ENCODE measurements at places on chromosomes 5 and 9.

DNA sequence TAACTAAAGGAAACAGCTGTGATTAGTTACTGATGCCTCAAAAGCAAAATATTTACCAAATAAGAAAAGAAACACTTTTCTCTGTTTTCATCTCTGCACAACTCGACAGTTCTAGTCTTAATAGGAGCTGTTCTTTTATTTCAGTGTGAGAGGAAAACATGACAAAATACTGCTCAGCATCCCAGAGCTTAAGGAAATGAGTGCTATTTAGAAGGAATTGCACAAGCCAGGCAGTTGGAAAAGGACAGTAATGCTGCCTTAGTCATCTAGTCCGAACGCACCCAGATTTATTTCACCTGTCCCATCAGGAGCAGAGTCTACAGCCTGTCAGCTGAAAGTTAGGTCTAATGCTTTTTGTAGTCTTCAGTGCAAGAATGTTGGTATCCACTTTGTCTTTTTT is 12.3 kb downstream of the ZCCHC9 start:
- peaks cover 2% of the 10 kb centered on the region for H3K4me1 ChIP-seq
- no peak for DNase-seq
- peaks cover 20% of the 10 kb centered on the region for H3K36me3 ChIP-seq
- H3K4me3 ChIP-seq = no peak overlapping the region

- no peaks in the 10 kb centered on the region for H3K27me3 ChIP-seq
- no peak for DNase-seq
- H3K27ac ChIP-seq = no peak overlapping the region
- no peaks in the 10 kb centered on the region for H3K36me3 ChIP-seq
- H3K4me1 ChIP-seq = no peaks in the 10 kb centered on the region
Measured at GRCh38 chr5:28896949-28897348, 1858.6 kb upstream of the CDH9 start.

DNA sequence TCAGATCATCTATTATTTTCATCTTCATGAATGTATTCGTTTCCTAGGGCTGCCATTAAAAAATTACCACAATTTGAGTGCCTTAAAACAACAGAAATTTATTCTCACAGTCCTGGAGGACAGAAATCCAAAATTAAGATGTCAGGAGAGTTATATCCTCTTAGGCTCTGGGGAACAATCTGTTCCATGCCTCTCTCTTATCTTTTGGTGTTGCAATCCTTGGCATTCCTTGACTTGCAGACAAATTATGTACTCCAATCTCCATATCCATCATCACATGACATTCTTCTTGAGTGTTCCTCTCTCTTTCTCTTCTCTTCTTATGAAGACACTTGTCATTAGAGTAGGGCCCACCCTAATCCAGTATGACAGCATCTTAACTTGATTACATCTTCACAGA is 339.4 kb downstream of the EFNA5 start:
- no peak overlapping the region for H3K4me3 ChIP-seq
- H3K27me3 ChIP-seq = peaks cover under 1% of the 10 kb centered on the region
- H3K27ac ChIP-seq = no peak overlapping the region
- H3K36me3 ChIP-seq = no peaks in the 10 kb centered on the region

GRCh38 chr9:123868002-123868401 is 61.9 kb downstream of the DENND1A start:
- no peak for DNase-seq
- no peak overlapping the region for H3K27ac ChIP-seq
- peaks cover 5% of the 10 kb centered on the region for H3K4me1 ChIP-seq
- no peaks in the 10 kb centered on the region for H3K27me3 ChIP-seq
- no peak overlapping the region for H3K4me3 ChIP-seq
- peaks cover 9% of the 10 kb centered on the region for H3K36me3 ChIP-seq

- no peaks in the 10 kb centered on the region for H3K4me1 ChIP-seq
- H3K36me3 ChIP-seq = no peaks in the 10 kb centered on the region
- no peak overlapping the region for H3K4me3 ChIP-seq
- H3K27ac ChIP-seq = no peak overlapping the region
Measured at GRCh38 chr5:32027093-32027716, 146.9 kb downstream of the GOLPH3 start.

DNA sequence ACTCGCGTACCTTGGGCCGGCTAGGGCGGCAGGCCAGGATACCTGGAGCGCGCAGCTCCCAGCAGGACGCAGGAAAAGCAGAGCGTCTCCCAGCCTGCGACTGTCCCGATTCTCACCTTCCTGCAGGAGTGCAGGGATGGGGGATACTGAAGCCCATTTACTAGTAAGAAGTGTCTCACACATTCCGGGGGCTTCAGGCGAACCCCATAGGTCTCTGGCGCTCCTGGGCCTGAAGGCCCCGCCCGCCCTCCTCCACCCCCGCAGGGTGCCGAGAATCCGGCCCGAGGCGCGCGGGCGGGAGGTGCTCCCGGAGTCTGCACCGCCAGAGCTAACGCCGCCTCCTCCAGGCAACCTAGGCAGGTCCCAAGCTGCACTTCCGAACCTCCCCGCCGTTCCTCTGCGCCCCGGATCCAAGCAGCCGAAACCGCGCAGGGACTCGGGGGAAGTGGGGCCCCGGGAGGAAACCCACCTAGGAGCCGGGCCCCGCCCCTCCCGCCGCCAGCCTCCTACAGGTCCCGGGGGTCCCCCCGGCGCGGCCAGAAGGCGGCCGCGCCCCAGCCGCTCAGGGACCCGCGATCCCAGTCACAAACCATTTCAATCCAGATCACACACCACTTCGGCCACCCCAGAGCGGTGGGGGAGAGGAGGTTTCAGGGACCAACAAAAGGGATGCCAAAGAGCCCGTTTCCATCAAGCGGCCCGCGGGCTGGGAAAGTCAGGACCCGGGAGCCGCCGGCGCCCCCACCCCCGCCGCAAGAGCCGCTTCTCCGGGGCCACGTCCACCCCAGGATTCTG is 1.2 kb downstream of the ROR2 start:
- no peak overlapping the region for H3K4me3 ChIP-seq
- peaks cover 64% of the 10 kb centered on the region for H3K27me3 ChIP-seq
- H3K4me1 ChIP-seq = peaks cover 3% of the 10 kb centered on the region
- H3K36me3 ChIP-seq = no peaks in the 10 kb centered on the region
- H3K27ac ChIP-seq = no peak overlapping the region

- H3K27me3 ChIP-seq = no peaks in the 10 kb centered on the region
- DNase-seq = no peak
- no peak overlapping the region for H3K27ac ChIP-seq
- peaks cover 72% of the 10 kb centered on the region for H3K4me1 ChIP-seq
- H3K4me3 ChIP-seq = no peak overlapping the region
Measured at GRCh38 chr9:83701769-83702168, 6.0 kb downstream of the UBQLN1 start.

DNA sequence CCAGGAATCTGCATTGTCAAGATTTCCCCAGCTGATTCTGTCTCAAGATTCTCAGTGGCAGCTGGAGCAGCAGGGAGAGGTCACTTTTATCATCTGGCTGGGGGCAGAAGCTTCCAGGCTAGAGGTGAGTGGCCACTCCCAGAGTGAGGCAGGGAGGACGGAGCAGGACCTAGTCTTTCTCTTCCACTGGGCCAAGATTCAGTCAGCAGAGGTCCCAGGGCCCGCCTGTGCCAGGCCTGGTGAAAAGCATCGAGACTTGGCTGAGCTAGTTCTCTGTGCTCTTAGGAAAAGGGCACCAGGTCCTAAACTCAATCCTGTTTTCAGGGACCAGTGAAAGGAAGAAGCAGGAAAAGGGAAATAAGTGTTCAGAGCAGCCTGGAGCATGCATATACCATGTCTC is 46.6 kb downstream of the IRX1 start:
- no peak for DNase-seq
- H3K27me3 ChIP-seq = no peaks in the 10 kb centered on the region
- no peaks in the 10 kb centered on the region for H3K36me3 ChIP-seq
- H3K27ac ChIP-seq = no peak overlapping the region
- no peaks in the 10 kb centered on the region for H3K4me1 ChIP-seq

GRCh38 chr5:140596321-140596741 is 31.7 kb downstream of the SLC35A4 start:
- H3K4me3 ChIP-seq = no peak overlapping the region
- no peaks in the 10 kb centered on the region for H3K36me3 ChIP-seq
- H3K4me1 ChIP-seq = peaks cover 9% of the 10 kb centered on the region

DNA sequence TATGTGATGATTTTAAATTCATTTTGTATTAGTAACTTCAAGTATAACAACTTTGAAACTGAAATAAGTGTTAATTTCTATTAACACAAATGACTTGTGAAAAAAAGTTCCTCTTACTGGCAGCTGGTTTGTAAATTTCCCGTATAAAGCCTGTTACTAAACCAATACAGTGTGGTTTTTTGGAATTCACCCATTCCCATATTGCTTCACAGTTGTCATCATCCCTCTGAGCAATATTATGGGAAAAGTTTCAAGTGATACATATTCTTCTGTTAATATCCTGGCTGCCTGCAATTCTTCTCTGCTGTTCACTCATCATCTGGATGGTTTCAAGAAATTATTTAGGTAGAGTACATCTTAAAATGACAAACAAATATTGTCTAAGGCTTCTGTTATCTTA is 1185.1 kb upstream of the C9orf72 start:
- no peak overlapping the region for H3K4me3 ChIP-seq
- no peaks in the 10 kb centered on the region for H3K4me1 ChIP-seq

- no peak for DNase-seq
- peaks cover 20% of the 10 kb centered on the region for H3K4me1 ChIP-seq
- peaks cover 7% of the 10 kb centered on the region for H3K27me3 ChIP-seq
- no peak overlapping the region for H3K27ac ChIP-seq
- no peak overlapping the region for H3K4me3 ChIP-seq
Measured at GRCh38 chr9:38390851-38391250, 1.7 kb upstream of the ALDH1B1 start.

GRCh38 chr9:88230612-88231011 is 92.3 kb upstream of the SPATA31C2 start:
- no peak overlapping the region for H3K4me3 ChIP-seq
- peaks cover 4% of the 10 kb centered on the region for H3K27me3 ChIP-seq
- H3K4me1 ChIP-seq = no peaks in the 10 kb centered on the region
- no peaks in the 10 kb centered on the region for H3K36me3 ChIP-seq

Data from stimulated activated naive B cell treated with anti-CD40 and anti-IgM and Interleukin-4, amounts not matched to agents 10 μg/mL and 1 μg/mL and 100 μg/mL, for 72 hours (primary cell).